NCI-H2081 (cell line): ENCODE measurements at places on chromosomes 7 and 10.

GRCh38 chr7:132572526-132572925 is 3.7 kb downstream of the PLXNA4 start:
- DNase-seq = no peak

DNA sequence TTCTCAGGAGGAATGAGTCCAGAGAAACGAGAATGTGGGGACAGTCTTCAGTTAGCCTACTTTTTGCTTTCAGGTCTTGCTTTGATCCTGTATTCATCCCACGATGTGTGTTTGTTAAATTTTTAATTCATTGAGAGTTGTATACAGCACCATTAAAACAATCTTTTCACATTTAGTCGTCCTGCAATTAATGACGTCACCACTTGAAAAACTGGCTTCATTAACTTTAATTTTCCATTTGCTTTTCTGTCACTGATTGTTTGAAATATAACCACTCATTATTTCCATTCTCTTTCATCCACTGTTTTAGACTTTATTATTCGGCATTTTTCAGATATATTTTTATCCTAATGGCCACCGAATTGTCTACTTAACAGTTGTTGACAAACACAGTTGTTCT is 146.9 kb downstream of the TFEC start:
- no peak for DNase-seq

GRCh38 chr7:125033506-125033905 is 103.9 kb upstream of the POT1 start:
- peak; percentile 77 for DNase-seq

- DNase-seq = no peak
Observed at GRCh38 chr7:16774986-16775385, 21.4 kb downstream of the TSPAN13 start.

DNA sequence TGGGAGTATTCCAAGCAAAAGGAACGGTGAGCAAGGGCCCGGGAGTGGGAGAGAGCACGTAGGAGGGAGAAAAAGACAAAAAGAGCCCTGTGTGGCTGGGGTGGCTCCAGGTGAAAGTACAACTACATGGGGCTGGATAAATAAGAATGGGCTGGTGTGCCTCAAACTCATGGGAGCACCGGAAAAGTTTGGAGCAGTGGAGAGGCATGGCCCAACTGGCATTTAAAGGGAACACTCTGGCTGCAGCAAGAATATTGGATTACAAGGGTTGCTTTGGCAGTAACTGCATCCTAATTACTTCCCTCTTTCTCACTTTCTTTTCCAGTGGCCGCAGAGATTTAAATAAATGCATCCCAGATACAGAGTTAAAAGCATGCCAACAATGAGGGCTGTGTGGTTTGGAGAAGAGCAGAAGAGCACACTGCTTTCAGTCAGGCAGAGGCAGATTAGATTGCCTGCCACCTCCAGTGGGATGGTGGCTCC is 39.1 kb upstream of the HERPUD2 start:
- DNase-seq = no peak

- no peak for DNase-seq
Observed at GRCh38 chr10:28631896-28632583, 45.3 kb upstream of the BAMBI start.

- DNase-seq = no peak
Observed at GRCh38 chr7:141708351-141708750, at the start of gene WEE2. TSS of gene WEE2 (plus strand) at chr7:141708353. CDS start at chr7:141708759, 406 bp downstream.

GRCh38 chr10:100192350-100192749 is 6.5 kb upstream of the ERLIN1 start:
- no peak for DNase-seq

DNA sequence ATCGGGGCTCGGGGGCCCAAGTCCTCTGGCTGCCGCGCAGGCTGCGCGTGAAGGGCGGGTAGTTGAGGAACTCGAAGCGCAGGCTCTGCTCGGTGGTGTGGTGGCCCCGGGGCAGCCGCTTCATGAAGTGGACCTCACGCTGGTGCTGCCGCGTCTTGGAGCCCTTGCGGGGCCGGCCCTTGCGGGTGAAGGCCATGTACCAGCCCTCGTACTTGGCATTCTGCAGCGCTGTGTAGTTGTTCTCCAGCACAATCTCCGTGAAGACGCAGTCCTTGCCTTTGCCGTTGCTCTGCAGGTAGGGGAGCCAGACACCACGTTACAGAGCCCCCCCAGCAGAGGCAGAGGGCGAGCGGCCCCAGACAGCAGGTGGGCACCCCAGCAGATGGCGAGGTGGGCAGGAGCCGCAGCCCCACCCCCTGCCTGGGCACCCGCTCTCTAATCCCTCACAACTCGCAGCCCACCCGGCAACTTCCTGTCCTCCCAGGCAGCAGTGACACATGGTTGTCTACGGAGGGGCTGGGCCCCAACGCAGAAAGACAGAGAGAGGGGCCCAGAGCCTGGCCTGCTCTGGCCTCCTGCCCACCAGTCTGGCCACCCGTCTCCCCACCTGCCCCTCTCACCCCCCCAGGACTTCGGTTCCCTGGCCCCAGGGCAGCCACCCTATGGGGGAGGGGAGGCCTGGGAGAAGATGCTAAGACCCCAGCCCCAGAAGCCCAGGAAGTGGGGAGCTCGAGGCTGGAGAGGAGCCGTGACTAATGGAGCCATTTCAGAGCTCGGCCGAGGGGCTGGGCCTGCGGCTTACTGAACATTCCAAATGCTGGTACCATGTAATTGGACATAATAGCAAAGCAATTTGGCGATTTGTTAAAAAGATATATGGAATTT is 5.3 kb downstream of the FGF8 start:
- DNase-seq = no peak

DNA sequence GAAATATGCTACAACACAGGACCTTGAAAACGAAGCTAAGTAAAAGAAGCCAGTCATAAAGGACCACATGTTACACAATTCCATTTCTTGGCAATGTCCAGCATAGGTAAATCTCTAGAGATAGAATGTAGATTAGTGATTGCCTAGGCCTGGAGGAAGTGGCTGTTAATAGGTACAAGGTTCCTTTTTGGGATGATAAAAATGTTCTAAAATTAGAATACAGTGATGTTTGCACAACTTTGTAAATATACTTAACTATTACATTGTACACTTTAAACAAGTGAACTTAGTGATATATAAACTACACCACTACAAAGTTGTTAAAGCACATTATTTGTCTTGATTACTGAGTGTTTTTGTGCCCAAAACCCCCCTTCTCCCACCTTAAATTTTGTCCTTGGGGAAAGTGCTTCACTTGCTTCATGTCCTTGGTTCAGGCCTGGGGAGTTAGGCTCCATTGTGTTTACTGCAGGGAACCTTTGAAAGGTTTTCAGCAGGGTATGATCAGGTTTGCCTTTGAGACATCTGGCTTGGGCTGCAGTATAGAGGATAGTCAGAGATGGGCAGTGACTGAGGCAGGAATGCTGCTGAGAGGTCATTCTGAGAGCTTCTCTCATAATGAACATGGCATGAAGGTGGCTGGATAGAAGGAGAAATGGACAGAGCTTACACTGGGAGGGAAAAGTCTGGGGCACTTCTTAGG is 1052.6 kb downstream of the REEP3 start:
- no peak for DNase-seq

DNA sequence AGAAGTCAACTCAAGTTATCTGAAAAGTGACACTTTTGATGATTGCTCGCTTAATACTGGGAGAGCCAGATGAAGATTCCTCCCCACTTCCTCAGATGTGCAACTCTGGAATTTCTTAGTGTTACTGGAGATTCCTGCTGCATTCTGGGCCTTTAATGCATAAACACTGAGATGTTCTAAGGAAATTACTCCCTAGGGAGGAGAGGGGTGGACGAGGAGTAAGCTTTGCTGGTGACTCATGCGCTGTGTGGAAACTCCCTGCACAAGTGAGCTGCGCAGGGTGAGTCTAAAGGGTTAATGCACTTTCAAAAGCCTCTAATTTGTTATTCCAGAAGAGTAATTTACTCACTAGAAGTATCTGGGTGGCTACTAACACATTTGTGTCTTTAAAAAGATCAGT is 46.3 kb downstream of the EGFR start:
- DNase-seq = no peak

DNA sequence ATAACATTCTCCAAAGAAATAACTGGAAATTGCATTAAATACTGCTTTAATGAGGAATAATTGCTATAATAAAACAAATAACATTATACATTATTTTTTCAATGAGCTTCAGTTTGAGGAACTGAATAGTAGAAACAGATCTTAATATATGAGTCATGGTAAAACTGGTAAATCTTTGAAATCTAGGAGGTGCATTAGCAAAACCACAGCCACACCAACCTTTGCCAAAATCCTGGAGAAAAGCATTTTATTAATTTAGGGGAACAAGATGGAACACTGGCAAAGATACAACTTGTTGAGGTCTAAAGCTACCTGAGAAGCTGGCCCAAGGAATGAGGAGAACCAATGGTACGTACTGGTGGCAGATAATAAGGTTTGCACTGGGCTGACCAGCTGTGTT is 5.4 kb upstream of the ASL start:
- no peak for DNase-seq

DNA sequence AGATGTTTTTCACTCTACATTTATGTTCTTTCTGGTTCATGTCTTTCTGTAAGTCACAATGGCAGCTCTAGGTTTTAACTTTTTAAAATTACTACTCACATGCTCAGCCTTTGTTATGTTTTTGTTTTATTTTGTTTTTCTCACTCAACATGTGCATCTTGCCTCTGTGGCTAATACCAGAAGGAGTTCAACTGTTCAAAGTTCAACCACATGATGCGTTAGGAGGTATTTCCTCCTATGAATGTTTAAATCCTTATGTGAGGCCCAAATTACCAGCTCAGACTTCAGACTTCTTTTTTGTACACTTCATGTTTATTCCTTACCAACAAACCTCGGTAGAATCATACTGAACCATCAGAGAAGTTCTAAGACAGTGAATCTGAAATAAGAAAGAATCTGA is 151.6 kb downstream of the MALRD1 start:
- DNase-seq = no peak

DNA sequence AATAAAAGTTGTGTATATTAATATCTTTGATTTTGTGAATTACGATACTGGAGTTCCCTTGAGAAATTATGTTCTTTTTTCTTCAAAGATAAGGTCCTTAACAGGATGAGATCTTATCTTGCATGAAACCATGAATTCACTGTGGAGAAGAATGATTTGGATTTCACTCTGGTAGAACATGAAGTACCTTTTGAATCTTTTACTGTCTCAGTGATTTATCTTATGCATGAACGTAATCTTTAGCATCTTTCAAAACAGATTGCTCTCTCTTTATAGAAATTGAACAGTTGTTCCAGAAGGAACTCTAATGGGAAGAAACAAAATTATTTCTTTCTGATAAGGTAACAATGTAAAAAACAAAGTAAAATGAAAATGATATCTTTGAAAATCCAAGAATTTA is 11.0 kb upstream of the ZNF438 start:
- DNase-seq = no peak

DNA sequence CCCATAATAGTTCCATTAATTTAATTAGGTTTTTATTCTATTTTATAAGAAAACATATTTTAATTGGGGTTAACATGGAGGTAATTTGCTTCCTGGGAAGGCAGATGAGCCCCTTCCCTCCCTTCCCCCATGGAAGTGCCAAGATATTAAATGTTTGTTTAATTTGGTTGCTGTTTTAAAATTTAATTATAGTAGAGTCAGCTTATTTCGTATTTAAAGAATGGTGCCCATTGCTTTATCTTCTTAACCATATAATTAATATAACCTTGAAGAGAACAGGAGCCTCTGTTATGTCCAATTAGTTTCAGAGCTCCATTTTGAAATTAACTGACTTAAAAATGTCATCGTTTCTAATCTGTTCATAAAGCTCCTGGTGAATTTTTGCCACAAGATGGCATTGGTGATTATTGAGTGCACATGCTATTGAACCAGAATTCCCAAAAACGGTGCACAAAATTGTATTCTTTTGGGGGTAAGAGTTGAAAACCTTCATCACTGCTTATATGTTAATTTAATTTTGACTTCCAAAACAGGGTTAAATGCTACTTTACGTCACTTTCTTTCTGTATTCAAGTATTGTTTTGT is 26.0 kb downstream of the KLHDC10 start:
- peak; percentile 73 for DNase-seq

- no peak for DNase-seq
Observed at GRCh38 chr7:131188367-131189339, 139.0 kb upstream of the MKLN1 start.

DNA sequence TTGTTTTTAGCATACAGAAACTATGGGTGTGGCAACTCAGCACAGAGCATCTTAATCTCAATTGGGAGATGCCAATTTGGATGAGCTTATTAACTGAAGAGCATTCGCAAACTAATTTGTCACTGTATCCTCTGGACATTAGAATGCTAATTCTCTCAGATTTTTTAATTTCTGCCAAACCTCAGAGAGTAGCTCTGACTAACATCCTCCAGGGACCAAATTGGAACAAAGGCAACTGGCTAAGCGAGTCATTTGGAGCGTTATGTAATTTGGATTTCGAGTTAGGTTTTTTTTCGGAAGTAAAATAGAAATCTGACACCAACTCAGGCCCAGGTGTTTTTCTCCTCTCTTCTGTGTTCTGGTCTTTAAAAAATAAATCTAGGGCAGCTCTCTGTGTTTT is 201.9 kb downstream of the BMPER start:
- DNase-seq = no peak

DNA sequence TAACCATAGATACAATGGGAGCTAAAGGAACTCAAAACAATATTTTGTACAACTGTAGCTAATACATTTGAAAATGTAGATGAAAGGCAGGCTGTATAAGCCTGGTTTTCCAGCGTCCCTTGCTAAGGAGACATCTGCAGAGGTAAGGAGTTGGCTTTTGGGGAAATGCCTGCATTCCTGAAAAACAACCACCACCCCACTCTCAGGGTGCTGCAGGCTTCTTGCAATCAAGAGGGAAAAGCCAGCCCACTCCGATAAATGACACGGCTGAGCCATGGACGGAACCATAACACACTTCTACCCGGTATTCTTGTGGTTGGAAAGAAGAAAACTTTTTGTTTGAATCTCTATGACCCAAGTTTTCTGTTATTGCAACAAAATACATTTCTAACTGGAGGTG is 200.3 kb downstream of the TEX36 start:
- DNase-seq = no peak

GRCh38 chr7:128940494-128941322 is 3.0 kb downstream of the IRF5 start:
- DNase-seq = no peak

DNA sequence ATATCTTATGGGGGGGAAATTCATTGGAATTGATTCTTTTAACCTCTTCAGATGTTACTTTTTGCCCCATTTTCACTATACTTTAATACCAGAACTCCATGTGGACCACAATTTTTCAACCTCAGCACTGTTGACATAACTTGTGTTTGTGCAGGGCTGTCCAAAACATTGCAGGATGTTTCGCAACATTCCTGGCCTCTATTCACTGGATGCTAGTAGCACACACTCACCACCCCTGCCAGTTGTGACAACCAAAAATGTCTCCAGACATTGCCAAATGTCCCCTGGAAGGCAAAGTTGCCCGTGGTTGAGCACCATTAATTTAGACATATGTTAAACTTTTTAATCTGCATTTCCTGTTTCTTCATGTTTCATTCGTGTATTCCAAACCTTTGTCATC is 234.7 kb downstream of the GFRA1 start:
- no peak for DNase-seq

- DNase-seq = no peak
Observed at GRCh38 chr7:70881167-70881847, 250.6 kb upstream of the GALNT17 start.
